ENCODE measurements at places on chromosomes 12 and 14.

- no peak for DNase-seq
Observed at GRCh38 chr14:20093442-20093841, 17.1 kb upstream of the OR4K17 start.

GRCh38 chr12:75177997-75178396, 31.6 kb downstream of the KCNC2 start:
- DNase-seq = no peak

- no peak for DNase-seq
Observed at GRCh38 chr12:123690191-123690840, 19.4 kb downstream of the TCTN2 start.

GRCh38 chr12:107325075-107325608, 231.8 kb upstream of the CRY1 start:
- DNase-seq = no peak

- no peak for DNase-seq
Observed at GRCh38 chr14:103199124-103199523, 75.9 kb downstream of the TNFAIP2 start.

- DNase-seq = no peak
Observed at GRCh38 chr14:53979113-53979681, 22.6 kb upstream of the BMP4 start.

GRCh38 chr14:79986251-79986650, 225.1 kb downstream of the DIO2 start:
- no peak for DNase-seq

- no peak for DNase-seq
Observed at GRCh38 chr12:14868916-14869506, 16.6 kb downstream of the MGP start.

GRCh38 chr12:98733667-98734350, 88.7 kb downstream of the APAF1 start:
- no peak for DNase-seq

- no peak for DNase-seq
Observed at GRCh38 chr14:101192661-101193000, 289.1 kb upstream of the RTL1 start.

- no peak for DNase-seq
Observed at GRCh38 chr12:108187831-108188230, 58.7 kb downstream of the WSCD2 start.

DNA sequence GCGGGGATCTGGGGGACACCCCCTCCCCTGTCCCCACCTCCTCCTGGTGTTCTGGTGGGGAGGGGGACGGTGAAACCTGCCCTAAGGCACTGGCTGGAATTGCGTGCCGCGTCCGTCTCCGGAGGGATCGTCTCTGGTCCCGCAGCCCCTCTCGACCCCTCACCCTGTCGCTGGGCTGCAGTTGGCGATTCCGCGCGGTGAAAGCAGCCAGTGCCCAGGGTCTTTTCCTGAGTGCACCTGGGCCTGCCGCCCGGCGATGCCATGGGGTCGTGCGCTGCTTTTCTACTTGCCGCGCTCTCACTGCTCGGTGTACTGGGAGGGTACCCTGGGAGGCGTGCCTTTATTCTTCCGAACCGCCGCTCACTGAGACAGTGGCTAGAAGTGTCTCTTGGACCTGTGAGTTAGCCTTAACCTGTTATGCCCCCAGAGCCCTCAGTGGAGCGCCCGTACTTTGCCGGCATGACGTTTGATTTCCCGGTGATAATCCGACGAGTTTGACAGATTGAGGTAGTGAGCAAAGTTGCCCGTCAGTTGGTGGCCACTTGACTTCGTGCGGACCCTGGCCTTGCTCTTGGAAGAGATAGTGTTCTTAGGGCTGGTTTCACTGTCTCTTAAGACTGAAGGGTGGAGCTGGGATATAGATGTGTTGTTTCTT, 788 bp downstream of the SFSWAP start:
- DNase-seq = no peak

DNA sequence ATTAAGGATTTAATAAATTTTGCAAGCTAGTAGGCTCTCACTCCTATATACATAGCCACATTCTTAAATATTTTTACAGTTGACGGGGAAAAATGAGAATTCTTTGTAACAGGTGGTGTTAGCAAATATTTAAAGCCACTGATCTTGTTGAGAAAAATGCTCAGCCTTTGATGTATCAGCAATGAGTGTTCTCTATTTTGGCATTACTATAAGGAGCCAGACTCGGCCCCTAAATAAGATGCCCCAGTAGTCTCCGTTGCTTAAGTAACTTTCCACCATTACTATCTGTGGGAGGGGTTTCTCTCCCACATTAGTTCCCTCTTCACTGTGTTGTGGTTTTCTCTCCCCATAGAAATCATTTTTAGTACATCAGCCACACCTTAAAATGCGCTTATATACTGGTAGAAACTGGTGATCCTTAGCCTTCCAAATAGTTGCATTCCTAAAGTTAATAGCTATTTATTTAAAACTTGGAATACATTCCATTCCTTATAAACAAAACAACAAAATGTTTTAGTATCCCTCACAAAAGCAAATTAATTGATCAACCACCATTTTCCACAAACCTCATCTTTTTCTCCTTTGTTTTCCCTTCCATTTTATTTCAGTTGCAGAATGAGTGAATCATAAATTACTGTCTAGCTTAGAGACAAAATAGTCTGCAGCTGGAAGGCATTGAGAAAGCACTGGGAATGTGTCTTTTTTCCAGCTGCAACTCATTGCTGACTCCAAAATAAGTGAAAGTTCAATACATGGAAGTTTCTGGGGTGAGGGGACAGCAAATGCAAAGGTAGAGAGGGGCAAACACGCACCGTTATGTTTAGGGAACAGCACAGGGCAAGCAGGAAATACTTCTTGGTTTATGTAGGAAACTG, 84.7 kb upstream of the FERMT2 start:
- no peak for DNase-seq

- no peak for DNase-seq
Observed at GRCh38 chr12:1539135-1539534, 55.2 kb downstream of the FBXL14 start.

GRCh38 chr12:44158746-44159145, 322.9 kb downstream of the TMEM117 start:
- DNase-seq = no peak

GRCh38 chr14:101335061-101335661, 226.1 kb upstream of the DIO3 start:
- no peak for DNase-seq

- DNase-seq = no peak
Observed at GRCh38 chr12:8681129-8681884, 16.5 kb upstream of the RIMKLB start.

GRCh38 chr12:119113496-119113986, 65.2 kb upstream of the HSPB8 start:
- DNase-seq = no peak

DNA sequence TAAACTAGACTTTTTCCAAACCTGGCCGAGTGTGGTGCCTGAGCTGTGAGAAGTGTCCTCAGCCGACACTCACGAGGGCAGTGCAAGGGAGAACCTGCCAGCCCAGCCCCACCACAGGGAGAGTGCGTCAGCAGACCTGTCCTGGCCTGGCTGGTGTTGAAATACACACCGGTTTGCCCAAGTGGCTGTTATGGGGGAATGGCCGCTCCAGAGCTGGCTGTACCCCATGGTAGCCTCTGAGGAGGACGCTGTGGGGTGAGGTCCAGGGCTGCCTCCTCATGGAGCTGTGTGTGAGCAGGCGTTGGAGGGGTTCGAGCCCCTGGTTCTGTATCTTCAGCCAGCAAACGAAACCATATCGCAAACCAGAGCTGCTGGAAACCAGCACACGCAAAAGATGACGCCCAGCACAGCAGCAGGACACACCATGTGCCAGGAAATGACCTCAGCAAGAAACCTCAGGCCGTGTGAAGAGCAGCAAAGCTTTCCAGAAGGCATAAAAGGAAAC, 9.4 kb downstream of the ANKRD9 start:
- peak; percentile 24 for DNase-seq

GRCh38 chr12:52079576-52080402, at the start of gene SMIM41:
TSS of gene SMIM41 (plus strand) at chr12:52079704. CDS start at chr12:52079780, 76 bp downstream.
- DNase-seq = no peak

DNA sequence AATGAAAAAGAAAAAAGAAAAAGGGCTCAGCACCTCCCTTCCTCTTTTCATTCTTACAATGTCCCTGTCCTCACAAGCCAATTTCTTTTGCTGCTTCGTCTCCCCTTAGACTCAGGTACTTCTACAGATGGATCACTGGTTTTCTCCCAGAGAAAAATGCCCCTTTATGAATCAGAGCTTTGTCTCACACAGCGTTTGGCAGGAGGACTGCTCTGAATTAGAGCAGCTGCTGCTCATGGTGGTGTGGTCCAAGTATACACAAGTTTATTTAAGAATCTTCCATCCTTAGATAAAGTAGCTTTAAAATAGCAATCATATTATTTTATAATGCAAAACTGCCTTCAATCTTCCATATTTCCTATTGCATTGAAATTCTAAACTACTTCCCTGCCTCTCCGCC, 80.3 kb downstream of the SLC8A3 start:
- no peak for DNase-seq

DNA sequence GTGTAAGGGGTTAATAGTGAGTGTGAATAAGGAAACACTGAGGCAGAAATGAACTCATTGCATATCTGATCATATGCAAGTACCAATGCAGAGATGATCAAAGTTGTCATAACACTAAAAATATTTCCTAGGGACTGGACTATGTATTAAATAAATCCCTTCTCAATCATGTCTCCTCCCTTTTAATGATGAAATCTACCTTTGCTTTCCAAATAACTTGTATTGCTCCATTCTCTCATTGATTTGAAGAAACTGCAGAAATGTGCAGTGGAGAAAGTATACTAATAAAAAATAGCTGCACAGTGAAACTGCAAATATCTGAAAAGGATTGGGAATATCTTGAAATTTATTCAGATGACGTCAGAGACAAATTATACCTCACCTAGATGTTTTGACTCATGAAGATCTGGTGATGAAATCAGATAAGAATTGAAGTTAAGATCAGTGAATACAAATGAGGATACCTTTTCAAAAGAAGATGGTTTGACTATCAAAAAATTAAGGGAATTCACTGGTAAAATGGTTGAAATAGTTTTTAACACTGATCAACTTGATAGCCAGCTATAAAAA, 1264.9 kb upstream of the USP15 start:
- no peak for DNase-seq

GRCh38 chr14:36443374-36443773, 76.7 kb downstream of the NKX2-1 start:
- no peak for DNase-seq

DNA sequence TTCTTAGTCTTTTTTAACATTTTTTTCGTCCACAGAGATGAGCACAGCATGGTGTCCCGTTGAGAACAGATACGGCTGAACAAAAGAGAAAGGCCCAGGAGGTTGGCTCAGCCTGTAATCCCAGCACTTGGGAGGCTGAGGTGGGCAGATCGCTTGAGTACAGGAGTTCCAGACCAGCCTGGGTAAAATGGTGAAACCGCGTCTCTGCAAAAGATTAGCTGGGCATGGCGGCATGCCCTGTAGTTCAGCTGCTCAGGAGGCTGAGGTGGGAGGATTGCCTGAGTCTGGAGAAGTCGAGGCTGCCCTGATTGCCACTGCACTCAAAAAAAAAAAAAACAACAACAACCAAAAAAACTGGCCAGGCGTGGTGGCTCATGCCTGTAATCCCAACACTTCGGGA, 5.9 kb upstream of the EP400 start:
- no peak for DNase-seq

GRCh38 chr12:122130150-122130549, 43.9 kb downstream of the IL31 start:
- no peak for DNase-seq

- DNase-seq = no peak
Observed at GRCh38 chr12:31009976-31010375, 63.7 kb upstream of the DDX11 start.

DNA sequence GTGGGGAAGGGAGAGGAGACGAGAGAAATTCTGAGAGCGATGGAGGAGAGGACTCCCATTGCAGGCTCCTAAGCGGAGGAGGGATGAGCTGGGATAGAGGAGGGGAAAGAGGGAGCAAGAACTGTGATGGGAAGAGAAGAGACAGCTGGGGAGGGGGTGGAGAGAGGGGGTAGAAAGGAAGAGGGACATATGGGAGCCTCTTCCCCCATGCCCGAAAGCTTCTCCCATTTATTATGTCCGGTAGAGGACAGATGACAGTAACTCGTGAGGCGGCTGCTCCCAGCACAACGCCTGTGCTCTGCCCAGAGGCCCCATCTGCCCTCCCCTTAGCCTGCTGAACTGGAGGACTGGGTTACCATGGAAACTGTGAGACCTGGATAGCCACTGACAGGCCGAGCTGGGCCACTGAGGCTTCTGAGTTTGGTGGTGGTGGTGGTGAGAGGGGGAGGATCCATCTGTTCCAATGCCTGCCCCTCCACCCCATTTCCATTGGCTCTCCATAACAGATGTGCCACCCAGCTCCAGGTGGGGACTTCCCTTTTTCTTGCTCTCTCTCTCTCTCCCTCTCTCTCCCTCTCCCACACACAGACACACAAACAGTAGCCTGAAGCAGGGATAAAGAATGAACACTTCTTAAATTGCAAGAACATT, 8.3 kb downstream of the CPNE6 start:
- no peak for DNase-seq

DNA sequence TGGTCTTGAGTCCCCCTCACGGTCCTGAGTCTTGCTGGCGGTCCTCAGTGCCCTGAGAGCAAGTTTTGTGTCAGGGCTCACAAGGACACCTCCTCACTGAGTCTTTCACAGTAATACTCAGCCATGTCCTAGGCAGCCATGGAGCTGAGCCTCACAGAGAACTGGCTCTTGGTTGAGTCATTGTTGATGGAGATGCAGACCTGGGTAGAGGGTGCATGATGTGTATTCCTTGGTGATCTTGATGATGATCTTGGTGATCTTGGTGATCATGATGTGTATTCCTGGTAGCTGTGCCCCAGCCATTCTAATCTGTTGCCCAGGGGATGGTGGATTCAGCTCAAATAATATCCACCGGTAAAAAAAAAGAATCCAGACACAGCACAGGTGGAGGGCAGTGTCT, 495.4 kb downstream of the TMEM121 start:
- DNase-seq = no peak

DNA sequence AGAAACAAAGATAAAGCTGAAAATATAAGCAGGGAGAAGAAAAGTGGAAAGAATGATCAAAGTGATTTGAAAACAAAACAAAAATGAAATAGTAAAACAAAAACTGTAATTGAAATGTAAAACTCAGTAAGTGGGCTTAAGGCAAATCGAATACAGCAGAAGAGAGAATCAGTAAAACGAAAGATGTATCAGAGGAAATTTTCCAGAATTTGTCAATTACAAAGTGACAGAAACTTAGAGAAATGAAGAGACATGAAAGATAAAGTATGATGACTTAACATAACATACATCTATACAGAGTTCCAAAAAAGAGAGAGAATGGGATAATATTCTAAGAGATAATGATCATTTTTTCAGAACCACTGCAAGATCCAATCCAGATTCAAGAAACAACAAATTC, 10.5 kb downstream of the ZFC3H1 start:
- DNase-seq = no peak
